Stimulated activated CD4-positive, alpha-beta T cell treated with anti-CD3 and anti-CD28 coated beads, Interleukin-15, amount 100 ng/mL, for 1 hour (primary cell): ENCODE measurements at places on chromosomes 11 and 22.
A peak's percentile ranks its signal among the peaks of the same experiment; 100 is the strongest.

- DNase-seq = no peak
Measured at GRCh38 chr11:61635787-61636186, 44.4 kb upstream of the DAGLA start.

DNA sequence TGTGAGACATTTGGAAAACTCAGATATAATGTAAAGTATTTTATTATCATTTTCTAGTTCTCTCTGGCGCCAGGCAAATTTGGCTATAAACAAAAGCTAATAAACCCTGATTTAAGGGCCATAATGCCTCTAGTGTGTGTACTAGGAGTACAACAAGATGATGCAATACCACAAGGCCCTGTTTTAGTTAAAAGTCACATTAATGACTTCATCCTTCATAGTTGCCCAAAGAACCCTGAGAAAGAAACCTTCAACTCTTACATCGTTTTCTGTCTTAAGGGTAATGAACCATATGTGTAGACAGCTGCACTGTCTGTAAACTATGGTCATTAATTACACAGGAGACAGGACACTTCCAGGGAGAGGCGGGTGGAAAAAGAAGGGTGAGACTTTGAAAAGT lies 538.4 kb downstream of the FAM181B start:
- no peak for DNase-seq

DNA sequence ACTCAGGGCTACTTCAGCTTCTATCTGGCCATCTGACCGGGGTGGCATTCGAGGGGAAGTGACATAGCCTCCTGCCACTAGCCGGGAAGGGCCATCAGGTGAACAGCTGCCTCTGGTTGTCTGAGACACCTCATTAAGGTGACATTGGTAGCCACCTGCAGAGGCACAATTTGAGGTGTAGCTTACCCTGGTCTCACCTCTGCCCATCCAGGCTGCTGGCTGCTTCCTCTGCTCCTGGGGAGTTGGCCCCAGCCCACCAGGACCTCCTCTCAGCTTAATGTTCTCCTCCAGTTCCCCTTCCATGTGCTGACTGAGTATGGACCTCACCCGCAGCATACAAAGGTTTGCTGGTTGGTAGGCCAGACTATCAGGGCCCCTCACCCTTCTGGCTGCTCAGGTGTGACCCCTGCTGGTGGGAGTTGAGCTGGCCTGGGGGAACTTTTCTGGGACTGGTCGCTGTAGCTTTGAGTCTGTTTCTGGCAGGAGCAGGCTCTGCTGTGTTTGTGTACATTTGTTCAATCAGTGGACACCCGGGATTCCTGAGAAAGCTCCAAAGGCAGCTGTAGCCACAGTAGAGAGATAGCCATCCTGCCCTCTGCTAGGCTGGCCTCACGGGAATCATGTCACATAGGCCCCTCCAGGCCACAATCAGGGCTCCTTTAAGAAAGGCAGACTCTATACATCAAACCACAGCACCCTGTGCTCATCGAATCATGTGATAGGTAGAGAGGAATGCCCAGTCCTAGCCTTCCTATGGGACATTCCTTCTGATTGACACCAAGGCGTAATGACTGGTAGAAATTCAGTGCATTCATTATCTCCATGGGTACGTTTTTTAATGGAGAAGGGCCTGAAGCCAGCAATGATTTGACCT lies 295.1 kb upstream of the PLET1 start:
- DNase-seq = peak; percentile 57

DNA sequence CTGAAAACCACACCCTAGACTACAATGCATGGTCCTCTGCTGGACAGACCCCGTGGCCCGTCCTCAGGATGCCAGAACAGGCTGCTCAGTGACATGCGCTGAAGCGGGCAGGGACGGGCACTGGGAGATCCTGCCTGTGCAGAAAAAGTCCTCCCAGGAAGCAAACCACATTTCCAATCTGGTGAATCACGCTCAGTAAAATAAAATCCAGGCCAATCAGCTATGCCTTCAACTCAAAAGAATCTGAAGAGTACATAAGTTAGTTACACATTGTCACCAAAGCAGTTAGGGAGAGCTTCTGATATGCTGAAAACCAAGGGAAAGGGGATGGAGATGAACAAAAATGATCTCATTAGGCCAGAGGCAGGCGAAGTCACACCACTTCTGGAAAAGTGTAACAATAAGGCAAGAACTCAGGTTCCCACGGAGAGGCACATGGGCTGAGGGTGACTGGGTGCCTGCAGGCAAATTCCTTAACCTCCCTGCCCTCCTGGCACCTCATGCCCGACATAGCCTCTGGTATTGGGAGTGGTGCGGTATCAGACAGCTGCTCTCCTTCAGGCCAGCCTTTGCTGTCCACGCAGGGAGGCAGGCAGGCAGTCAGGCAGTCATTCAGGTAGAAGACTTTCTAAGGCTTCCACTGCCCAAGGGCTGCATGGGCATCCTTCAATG lies 66.4 kb downstream of the APOL5 start:
- no peak for DNase-seq

GRCh38 chr11:67240576-67241389 lies 25.5 kb upstream of the GRK2 start:
- peak; percentile 56 for DNase-seq

GRCh38 chr22:26535603-26535908 lies 23.3 kb upstream of the TFIP11 start:
- no peak for DNase-seq

- no peak for DNase-seq
Measured at GRCh38 chr11:10387206-10388083, 67.6 kb upstream of the AMPD3 start.

GRCh38 chr11:84899740-84900139 lies 727.4 kb downstream of the DLG2 start:
- no peak for DNase-seq

DNA sequence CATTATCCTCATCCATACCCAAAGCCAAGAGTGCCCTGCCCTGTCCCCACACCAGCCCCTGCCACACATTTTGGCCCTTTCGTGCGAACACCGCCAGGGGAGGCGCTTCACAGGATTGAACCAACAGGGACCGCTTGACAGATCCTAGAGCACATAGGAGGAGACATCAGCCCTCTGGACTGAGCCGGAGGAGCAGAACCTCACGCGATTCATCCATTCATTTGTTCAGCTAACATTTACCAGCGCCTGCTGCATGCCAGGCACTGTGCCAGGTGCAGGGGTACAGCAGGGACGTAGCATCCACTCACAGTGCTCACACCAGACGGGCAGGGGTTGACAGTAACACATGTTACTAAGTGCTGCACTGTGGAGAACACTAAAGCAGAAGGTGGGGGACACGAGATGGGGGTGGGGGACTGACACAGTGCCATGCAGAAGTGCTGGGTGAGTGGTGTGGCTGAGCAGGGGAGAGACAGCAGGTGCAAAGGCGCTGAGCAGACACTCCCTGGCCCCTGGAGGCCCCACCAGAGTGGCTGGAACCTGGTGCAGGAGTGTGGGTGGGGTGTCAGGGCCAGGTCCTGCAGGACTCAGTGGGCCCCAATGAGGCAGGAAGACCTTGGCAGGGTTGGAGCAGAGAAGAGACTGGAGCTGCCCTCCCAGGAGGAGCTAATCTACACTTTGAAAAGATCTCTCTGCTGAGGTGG lies 3.4 kb downstream of the GNAZ start:
- DNase-seq = no peak

GRCh38 chr11:5339771-5340322 lies 3.5 kb downstream of the OR51B5 start:
- no peak for DNase-seq

- no peak for DNase-seq
Measured at GRCh38 chr22:11066458-11067285, 4461.3 kb upstream of the OR11H1 start.

DNA sequence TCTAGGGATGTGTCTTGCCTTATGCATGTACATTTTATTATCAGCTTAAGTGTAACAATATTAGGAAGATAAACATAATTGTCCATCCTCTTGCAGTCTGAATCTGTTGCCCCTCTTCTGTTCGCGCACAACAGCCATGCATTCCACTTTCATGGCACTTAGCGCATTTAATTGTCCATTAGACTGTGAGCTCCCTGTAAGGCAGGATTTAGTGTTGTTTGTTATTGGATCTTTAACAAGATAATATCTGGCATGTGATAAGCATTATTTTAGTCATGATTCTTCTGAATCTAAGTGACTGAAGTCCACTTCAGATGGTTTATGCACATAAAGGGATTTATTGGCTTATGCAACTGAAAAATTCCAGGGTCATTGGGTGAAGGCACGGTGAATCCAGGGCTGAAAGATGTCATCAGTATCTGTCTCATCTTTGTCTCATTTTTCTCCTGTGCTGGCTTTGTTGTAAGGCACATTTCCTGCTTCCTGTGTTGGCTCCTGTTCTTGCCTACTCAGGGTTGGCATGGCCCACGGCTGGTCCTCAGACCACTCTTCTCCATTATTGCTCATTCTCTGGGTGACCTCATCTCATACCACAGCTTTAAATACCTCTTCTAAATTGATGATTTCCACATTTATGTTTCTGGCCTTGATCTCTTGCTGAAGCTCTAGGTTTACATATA lies 37.6 kb downstream of the ATXN10 start:
- no peak for DNase-seq

- DNase-seq = no peak
Measured at GRCh38 chr11:95792700-95793099, 2.4 kb downstream of the CEP57 start.

DNA sequence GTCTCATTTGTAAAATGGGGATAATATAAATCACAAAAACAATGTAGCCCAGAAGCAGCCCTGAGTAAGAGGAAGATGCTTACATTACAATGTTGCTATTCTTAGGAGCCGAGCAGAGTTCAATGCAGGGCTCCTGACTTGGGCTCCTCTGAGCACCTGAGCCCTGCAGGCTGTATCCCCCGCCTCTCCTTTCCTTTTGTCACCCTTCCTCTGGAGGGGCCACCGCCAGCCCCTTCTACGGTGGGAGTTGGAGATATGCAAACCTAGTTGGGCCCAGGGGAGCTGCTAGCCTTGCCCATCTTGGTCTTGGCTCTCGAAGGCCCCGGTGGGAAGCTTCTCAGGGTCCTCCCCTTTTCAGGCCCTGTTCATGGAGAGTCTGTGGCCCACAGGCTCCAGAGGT lies 8.4 kb upstream of the CSNK1E start:
- DNase-seq = no peak

DNA sequence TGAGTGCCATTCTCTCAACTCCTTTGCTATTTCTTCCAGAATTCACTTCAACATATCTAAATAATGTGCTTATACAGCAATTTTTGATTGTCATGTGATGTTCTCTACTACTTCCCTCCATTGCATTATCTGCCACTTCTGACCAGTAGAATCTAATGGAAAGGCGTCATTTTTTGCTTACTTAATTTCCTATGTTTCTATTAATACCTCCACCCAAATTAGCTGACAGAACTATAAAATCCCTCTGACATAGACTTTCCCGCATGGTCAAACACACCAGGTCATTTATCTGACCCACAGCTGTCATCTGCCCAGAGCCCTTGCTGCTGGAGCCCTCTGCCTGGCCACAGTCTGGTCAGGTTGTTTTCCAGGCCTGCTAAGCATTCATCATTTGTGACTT lies 258.6 kb upstream of the NARS2 start:
- no peak for DNase-seq

- no peak for DNase-seq
Measured at GRCh38 chr11:35725885-35726284, 63.3 kb downstream of the TRIM44 start.

- DNase-seq = no peak
Measured at GRCh38 chr11:77449060-77449521, 24.8 kb downstream of the PAK1 start.

DNA sequence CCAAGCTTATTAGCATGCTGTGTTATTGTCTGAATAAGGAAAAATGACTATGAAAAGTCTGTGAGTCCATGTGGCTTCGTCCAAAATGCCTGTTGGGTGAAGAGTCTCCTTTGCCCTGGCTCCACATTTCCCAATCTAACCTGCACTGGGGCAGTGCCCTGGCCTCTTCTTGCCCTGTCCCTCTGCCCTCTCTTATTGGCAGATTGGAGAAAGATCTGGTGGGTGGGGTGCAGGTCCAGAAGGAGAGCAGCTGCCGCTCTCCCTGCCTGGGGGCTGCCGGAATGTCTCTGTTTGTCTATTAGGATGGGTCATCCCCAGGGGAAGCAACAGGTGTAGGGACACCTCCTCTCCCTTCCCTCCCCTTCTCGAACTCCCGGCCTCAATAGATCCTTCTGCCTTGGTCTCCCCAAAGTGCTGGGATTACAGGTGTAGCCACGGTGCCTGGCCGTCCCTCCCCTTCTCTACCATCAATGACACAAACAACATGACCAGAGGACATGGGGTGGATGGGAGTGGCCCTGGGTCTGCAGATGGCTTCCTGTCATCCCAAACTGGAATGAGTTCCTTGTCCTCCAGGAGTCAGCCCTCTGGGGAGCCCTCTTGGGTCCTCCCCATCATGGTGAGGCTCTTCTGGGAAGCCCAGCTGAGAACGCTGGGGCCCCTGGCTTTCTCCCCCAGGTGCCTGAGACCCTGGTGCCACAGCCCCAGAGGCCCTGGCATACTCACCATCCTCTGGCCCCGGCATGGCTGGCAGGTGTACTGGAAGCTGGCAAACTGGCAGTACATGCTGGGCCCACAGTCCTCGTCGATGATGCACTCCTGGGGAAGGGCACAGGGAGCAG lies 40.5 kb downstream of the DKK3 start:
- DNase-seq = no peak

DNA sequence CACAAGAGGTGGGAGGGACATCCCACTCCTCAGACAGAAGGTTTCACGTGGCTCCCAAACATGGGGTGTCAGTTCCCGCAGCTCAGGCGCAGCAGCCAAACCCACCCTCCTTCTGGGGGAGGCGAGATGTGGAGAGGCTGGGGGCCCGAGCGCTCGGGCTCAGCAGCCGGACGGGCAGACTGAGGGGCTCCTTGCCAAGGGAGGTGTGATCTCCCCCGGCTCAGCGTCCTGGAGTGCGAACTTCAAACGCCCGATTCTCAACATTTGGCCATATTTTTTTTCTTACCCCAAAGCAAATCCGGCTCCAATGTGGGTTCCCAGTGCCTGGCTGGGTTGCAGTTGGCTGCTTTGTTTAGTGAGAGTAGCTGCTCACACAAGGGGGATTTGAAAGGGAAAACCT lies 477.9 kb downstream of the MN1 start:
- DNase-seq = no peak

- no peak for DNase-seq
Measured at GRCh38 chr11:78467931-78468330, 50.3 kb upstream of the GAB2 start.

GRCh38 chr11:128786507-128786906 lies 80.6 kb downstream of the KCNJ1 start:
- no peak for DNase-seq
